T47D (cell line): ENCODE measurements at places on chromosomes 5 and 9.
A peak's percentile ranks its signal among the peaks of the same experiment; 100 is the strongest.

DNA sequence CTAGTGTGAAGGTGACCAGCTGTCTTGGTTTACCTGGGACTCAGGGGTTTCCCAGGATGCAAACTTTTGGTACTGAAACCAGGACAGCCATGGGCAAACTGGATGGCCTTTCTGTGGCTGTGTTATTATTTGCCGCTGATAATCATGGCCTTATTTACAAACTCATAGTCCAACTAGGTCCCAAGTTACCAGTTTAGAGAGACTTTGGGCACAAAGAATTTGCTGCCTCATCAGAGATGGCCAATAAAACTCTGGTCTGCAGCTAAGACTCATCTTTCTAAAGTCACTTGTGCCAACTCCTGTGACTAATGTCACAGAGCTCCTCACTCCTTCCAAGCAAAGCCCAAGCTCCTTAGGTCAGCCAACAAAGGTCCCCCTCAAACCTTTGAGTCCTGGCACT lies 47.5 kb upstream of the PLPP6 start:
- DNase-seq, result no peak

GRCh38 chr5:78787783-78788182 lies 139.2 kb upstream of the LHFPL2 start:
- DNase-seq, result no peak

DNA sequence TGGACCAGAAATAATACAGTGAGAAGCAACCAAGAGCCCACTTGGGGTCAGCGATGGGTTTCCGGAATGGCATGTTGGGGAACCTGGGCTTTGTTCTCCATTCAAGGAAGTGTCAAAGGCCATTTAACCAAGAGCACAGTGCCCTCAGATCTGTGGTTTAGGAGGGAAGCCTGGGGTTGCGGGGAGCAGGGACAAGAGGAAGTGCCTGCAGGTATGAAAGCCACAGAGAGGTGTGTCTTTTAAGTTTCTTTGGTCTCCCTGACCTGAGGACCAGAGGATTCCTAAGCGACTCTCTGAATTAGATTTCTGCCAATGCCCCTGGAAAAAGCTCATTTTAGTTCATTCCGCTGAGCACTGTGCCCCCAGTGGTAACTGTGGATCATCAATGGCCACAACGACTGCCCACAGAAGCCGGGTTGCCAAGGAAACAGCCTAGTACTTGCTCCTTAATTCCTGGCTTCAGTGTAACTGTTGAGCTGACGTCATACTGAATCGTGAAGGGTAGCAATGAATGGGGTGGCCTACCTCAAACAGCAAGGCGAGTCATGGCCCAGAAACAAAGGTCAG lies 107.3 kb upstream of the SPIN1 start:
- peak; percentile 39 for DNase-seq

DNA sequence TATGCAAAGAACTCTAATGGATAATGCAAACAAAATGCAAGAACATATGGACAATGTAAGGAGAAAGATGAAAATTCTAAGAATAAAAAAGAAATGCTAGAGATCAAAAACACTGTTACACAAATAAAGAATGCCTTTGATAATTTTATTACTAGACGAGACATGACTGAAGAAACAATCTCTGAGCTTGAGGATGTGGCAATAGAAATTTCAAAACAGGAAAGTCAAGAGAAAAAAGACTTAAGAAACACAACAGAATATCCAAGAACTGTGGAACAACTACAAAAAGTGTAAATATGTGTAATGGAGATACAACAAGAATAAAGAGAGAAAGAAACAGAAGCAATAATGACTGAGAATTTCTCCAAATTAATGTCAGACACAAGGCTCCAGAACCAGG lies 140.5 kb upstream of the ACOT12 start:
- no peak for DNase-seq

GRCh38 chr5:102819634-102820033 lies 64.5 kb downstream of the PAM start:
- DNase-seq, result no peak

GRCh38 chr9:811106-811531 lies 30.4 kb upstream of the DMRT1 start:
- no peak for DNase-seq

GRCh38 chr5:158881091-158881880 lies 218.4 kb downstream of the EBF1 start:
- peak; percentile 33 for DNase-seq

- peak; percentile 73 for DNase-seq
These were observed 178.8 kb downstream of the SPOCK1 start for GRCh38 chr5:137320056-137321045.

GRCh38 chr5:141494761-141495452 lies 6.0 kb downstream of the PCDHGC5 start:
- DNase-seq, result no peak

- no peak for DNase-seq
These were observed 276.8 kb downstream of the MCTP1 start for GRCh38 chr5:95007921-95008597.

GRCh38 chr9:31519424-31519823 lies 865.0 kb upstream of the ACO1 start:
- no peak for DNase-seq

GRCh38 chr9:23493219-23493618 lies 332.8 kb downstream of the ELAVL2 start:
- no peak for DNase-seq

GRCh38 chr9:1219284-1219683 lies 169.1 kb downstream of the DMRT2 start:
- DNase-seq, result no peak

DNA sequence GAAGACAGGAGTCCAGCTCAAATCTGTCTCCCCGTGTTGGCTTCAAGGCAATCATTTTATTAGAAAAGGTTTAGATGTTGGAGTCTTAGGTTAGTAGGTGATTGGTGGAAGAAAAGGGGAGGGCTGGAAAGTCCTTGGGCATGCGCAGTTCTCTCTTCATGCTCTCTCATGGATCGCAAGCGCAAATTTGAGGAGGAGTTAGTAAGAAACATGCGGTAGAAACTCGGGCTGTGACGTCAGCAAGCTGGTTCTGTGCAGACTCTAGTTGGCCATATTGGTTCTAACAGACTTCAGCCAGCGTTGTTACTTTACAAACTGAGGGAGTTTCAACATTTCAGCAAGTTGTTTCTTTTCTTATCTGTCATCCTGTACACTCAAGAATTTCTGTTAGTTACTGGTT lies 392.2 kb downstream of the CDK5RAP2 start:
- peak; percentile 34 for DNase-seq

GRCh38 chr5:93054424-93055163 lies 526.4 kb downstream of the NR2F1-AS1 start:
- DNase-seq, result no peak

DNA sequence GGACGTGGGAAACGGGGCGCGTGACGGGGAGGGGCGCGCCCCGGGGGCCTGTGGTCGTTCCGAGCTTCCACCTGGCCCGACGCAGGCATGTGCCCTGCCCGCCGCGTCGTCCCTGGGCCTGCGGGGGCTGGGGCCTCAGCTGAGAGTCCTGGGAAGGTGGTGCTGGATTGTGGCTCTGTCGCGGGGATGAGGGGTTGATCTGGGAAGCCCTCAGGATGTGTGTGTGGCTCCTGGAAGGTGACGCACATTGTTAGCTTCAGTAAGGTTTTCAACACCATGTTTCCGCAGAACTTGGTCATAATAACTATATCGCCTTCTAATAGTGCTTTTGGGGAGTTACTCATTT lies 589.1 kb downstream of the MTRR start:
- no peak for DNase-seq

DNA sequence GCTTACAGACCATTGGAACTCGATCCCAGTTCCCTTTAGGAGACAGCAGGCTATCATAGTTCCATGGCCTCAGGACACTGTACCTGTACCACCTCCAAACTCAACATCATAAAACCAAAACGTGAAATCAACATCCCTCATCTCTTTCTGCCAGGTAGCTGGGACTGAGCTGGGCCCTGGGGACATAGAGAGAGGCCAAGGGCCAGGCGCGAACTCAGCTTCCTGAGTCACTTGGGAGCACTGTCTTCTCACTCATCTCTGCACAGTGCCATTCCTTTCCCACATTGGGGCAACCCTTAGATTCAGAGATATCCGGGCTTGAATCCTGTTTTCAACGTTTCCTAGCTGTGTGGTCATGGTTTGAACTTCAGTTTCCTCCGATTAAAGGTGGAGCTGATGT lies 12.2 kb downstream of the DAB2IP start:
- no peak for DNase-seq

- no peak for DNase-seq
These were observed 97.0 kb upstream of the TARS1 start for GRCh38 chr5:33343676-33344327.

DNA sequence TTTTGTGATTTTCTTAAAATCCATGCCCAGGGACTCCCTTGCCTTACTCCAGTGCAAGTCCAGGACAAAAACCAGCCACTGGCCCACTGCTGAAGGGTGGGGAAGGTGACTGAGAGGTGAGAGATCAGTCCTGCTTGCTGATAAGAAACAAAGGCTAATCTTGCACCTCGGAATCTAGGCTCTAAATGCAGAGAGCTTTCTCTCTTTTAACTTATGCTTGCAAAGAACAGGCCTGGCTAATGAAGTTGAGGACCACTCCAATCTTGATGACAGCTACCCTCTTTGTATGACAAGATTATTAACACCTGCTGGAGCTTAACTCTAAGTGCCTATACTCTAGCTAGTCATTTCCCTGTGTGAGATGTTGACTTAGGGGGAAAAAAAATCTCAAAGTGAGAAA lies 8.8 kb downstream of the TLE1 start:
- DNase-seq, result no peak

DNA sequence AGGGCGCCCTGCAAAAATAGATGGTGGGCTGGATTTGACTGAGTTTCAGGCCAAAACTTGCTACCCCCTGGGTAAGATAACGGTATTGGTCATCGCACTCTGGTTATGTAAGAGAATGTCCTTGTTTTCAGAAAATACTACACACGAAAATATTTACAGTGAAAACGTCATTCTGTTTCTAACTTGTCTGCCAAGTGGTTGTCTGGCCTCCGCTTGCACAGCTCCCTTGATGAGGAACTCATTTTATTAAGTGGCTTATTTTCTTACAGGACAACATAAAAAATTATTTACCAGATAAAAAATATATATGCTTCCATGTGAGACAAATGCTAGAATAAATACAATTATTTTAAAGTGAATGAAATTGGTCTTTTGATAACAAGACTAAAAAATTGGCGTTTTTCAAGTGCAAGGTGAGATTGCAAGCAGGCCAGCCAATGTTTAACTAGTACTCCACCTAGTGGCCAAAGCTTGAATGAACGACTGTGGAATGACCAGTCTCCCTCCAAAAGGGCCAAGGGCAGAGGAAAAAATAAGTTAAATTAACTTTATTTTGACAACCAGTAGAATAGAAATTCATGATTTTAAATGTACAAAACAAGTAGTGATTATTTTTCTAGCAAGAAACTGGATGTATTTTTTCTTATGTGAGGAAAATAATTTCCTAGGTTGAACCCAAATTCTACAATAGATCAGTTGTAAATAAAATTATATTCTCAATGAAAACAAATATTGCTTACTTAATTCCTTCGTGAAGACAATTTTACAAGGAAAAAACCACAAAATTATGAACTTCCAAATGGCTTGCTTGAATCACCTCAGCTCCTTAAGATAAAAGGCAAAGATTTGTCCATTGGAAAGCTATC lies 93.2 kb downstream of the ZFAND5 start:
- DNase-seq, result peak; percentile 20

GRCh38 chr5:118144540-118144939 lies 843.8 kb downstream of the DTWD2 start:
- DNase-seq, result no peak

DNA sequence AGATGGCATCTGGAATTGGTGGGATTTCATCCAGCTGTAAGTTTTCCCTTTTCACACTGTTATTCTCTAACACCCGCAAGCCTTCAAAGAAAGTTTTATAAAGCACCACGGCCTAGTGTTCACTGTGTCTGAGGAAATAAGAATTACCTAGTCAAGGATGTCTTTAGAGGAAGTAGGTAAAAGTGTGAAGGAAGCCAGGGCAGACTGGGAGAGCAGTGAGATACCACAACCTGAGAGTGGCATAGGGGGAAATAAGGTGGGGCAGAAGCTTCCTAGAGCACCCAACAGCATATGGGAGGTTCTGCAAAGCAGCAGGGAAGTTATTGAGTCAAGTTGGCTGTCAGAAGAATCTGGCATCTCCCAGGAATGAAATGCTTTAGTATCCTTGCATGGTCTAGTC lies 241.2 kb downstream of the CETN3 start:
- DNase-seq, result no peak

DNA sequence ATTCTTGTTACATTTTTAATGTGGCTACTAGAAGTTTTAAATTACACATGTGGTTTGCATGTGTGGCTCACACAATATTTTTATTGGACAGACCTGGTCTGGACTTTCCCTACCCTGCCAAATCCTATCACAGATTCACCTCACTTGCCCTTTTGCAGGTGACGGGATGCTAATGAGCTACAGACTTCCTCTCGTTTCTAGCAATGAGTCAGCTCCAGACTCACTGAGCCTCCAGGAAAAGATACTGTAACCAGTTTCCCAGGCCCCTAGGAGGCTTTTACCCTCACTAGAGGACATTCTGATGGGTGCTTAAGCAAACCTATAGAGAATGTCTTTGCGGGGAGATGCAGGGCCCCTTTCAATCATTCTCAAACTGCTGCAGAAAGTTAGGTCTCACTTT lies 135.4 kb downstream of the WDR41 start:
- DNase-seq, result no peak

DNA sequence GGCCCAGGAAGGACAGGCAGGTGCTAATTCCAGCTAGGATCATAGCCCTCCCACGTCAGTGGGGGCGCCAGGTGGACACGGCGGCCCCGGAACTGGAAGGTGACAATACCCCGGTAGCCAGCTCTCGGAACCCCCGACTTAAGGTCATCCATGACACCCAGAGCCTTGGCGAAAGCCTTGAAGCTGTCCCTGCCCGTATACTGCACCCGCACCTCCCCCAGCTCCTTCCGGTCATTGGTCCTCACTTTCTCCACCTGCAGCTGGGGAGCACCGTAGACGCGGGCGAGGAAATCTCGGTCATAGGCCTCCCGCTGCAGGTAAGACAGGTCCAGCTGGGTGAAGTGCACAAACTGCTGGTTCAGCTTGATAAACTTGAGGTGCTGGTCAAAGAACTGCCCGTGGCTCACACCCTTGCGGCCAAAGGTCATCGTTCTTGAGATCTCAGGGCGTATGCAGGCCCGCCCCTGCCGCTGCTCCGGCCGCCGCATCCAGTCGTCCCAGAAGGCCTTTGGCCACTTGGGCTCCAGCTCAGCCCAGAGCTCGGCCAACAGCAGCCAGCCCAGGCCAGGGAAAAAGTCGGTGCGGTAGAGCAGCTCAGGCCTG lies 10.9 kb downstream of the MGAT1 start:
- DNase-seq, result no peak

- no peak for DNase-seq
These were observed 73.7 kb downstream of the SHB start for GRCh38 chr9:37995348-37995737.
